ENCODE measurements at places on chromosomes 2 and 18.

GRCh38 chr2:2926858-2927175 lies 450.8 kb downstream of the EIPR1 start:
- no peak for DNase-seq

DNA sequence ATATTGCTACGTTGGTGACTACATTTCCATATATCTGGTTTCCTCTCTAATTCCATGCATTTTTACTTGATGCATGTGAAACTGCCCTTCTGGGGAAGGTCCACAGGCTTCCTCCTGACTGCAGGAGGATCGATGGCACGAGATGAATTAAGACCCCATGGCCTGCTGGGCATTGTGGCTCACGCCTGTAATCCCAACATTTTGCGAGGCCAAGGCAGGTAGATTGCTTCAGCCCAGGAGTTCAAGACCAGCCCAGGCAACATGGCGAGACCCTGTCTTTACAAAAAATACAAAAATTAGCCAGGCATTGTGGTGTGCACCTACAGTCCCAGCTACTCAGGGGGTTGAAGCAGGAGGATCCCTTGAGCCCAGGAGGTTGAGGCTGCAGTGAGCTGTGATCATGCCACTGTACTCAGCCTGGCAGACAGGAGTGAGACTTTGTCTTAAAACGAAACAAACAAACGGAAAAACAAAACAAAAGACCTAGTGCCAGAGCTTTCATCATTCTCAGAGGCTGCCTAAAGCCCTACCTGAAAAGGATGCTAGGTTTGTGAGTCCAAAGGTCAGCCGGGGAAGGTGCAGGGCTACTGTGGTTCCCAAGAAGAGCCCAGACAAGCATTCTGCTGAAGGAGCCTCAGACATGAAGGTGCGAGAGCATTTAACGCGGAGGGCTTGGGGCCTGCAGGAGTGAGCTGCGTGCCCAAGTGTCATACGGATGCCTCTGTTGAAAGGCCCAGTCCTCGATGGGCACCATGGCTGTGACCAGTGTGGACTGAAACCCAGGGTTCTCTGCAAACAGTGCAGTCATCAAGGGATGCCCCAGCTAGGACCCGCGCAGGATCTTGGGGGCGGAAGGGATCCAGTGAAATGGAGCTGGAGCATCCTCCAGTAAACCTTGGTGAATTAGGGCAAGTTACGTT lies 21.6 kb downstream of the GPR55 start:
- DNase-seq: no peak

DNA sequence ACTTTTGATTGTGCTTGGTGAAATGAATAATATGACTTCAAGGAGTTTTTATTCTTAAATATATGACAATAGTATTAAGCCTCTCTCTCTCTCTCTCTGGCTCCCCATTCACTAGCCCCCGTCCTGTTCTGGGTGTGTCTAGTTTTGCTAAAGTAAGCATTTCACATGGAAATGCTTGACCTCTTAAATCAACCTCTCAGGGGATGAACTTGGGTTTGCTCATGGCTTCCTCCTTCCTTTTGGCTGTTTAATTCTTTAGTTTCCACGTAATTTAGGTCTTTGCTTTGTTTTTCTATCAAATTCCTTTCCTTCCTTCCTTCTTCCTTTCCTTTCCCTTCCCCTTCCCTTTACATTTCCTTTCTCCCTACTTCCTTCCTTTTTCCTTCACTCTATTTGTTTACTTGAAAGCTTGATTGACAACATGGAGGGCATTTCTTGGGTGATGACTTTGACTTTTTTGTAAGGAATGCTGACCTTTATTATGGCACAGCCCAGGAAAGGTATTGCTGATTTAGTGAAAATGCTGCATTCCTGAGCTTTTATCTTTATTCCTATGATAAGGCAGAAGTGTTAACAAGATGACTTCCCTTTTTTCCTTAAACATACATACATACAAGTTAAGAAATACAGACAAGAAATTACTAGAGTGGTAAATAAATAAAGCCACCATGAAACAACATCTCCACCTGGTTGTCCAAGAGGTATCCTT lies 3.6 kb downstream of the DPP4 start:
- no peak for DNase-seq

- no peak for DNase-seq
Observed at GRCh38 chr2:180343528-180344345, 336.6 kb upstream of the CWC22 start.

DNA sequence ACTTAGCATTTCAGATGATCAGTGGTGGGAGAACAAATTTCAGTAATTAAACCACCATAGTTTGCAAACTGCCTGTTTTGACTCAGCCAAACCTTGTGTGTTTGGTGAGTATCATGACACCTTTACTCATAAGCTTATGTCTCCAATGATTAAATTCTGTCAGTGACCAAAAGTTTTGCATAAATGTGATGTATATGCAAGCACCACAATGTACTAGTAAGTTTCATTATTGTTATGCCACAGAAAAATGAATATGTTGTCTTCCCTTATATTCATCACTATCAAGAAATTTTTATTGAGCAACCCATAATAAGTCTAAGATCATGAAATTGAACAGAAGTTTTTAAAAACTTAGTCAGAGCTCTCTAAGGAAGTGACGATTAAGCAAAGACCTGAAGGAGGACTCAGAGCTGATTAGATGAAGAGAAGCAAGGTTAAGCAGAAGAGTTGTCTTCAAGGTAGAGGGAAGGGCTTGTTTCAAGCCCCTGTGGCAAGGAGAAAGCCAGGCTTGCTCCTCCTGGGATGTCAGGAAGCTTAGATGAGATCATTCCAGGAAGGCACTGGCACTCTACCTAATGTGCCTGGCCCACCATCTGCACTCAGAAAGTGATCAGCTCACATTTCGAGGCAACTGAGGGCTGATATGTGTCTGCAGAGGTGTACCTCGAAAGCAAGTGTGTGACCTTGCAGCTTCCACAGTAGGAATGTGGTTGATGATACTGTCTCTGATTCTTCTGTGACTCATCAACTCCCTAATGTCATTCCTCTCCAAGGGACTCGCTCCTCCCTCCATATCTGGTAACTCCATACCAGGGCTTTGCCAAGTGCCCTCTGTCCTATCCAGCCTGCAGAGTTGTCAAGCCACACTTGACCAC lies 54.7 kb downstream of the KCTD18 start:
- no peak for DNase-seq

DNA sequence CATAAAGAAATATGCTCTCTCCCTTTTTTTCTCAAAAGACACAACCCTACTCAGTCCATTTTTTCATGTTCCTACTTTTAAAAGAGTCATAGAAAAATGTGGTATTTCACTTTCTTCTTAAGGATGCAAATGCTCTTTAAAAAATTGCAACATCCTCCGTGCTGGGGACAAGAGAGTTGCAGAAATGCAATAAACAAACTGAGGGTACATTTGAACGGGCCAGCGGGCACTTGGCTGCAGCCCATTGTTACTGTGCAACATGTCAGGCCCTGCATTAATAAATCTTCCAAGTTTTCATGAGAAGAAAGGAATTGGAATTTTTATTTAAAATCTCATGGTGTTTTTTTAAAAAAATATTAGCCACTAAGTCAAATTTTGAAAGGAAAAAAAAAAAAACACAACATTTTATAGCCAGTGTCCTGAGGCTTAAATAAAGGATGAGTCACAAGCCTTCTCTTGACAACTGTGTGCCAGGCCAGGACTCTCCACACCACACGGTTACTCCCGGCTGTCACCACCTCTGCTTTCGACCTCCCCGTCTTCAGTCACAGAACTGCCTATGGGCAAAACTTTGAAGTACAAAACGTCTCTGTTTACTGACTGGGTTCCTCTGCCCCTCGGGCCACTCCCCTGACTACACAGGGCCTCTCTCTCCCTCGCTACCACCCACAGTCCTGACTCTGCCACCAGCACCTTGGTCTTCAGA lies 57.5 kb upstream of the MFF start:
- no peak for DNase-seq

- no peak for DNase-seq
Observed at GRCh38 chr2:230805353-230806017, 59.3 kb upstream of the ITM2C start.

DNA sequence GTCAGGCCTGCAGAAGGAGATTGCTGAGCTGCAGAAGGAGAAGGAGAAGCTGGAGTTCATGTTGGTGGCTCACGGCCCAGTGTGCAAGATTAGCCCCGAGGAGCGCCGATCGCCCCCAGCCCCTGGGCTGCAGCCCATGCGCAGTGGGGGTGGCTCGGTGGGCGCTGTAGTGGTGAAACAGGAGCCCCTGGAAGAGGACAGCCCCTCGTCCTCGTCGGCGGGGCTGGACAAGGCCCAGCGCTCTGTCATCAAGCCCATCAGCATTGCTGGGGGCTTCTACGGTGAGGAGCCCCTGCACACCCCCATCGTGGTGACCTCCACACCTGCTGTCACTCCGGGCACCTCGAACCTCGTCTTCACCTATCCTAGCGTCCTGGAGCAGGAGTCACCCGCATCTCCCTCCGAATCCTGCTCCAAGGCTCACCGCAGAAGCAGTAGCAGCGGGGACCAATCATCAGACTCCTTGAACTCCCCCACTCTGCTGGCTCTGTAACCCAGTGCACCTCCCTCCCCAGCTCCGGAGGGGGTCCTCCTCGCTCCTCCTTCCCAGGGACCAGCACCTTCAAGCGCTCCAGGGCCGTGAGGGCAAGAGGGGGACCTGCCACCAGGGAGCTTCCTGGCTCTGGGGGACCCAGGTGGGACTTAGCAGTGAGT lies 19.4 kb downstream of the FOSL2 start:
- DNase-seq: no peak

- DNase-seq: no peak
Observed at GRCh38 chr18:526681-527080, 26.2 kb upstream of the COLEC12 start.

DNA sequence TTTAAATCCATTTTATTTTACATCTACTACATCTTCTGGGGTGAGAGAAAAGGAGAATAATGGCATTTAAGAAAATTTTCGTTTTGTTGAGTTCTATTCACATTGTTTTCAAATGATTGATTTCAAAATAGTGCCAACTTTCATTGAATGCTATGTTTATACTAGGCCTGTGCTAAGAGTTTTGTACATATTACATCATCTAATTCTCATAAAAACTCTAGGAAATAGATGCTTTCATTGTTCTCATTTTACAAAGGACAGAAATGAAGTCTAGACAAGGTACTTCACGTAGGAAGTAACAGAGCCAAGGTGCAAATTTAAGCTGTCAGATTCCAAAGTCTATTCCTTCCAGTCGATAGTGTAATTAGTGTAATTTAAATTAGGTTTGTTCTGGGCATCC lies 402.8 kb upstream of the UBE2E3 start:
- DNase-seq: no peak

DNA sequence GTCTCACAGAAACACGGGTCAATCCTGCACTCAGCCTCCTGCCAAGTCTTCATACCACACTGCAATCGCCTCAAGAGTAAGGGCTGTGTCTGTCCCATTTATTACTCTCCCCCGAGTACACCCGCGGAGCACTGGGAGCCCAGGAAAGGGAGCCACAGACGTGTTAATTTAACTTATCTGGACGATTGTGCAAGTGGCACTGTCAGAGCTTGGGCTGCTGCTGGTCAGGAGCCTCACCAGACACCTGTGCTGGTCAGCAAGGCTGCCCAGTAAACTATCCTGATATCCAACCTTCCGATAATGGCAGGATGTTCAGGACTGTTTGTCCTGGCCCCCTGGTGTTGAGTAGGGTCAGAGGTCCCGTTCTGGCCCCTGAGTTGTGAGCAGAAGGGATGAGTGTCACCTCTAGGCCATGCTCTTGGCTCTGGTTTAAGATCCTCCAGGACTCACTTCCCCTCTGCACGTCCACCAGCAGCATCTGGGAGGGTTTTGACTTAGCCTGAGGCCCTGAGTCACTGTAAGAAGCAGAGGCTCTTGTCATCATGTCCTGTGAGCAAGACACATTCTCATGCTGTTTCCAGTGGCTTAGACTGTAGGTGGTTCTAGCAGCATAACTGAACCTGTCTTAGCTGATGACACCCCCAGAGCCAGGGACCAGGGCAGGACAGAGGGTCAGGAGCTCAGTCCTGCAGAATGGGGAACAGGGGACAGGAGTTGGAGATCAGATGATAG lies 82.5 kb upstream of the ARL4C start:
- no peak for DNase-seq

- no peak for DNase-seq
Observed at GRCh38 chr2:7363906-7364305, 446.7 kb downstream of the RNF144A start.

DNA sequence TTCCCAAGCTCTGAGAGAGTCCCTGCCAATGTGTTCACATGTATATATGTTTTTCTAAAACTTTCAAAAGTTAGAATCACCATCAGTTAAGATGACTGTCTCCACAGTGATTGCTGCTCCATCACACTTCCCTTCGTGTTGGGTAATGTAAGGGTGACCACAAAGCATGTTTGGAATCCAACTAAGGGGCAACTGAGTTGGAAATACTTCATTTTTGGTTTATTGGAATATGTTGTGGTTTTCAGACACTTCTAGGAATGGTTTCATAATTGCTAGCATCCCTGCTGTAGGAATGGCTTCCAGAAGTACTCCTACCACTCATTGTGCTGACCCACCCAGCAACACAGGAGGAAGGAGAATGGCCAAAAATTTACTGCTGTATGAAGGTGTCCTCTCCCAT lies 212.5 kb upstream of the GULP1 start:
- DNase-seq: no peak

DNA sequence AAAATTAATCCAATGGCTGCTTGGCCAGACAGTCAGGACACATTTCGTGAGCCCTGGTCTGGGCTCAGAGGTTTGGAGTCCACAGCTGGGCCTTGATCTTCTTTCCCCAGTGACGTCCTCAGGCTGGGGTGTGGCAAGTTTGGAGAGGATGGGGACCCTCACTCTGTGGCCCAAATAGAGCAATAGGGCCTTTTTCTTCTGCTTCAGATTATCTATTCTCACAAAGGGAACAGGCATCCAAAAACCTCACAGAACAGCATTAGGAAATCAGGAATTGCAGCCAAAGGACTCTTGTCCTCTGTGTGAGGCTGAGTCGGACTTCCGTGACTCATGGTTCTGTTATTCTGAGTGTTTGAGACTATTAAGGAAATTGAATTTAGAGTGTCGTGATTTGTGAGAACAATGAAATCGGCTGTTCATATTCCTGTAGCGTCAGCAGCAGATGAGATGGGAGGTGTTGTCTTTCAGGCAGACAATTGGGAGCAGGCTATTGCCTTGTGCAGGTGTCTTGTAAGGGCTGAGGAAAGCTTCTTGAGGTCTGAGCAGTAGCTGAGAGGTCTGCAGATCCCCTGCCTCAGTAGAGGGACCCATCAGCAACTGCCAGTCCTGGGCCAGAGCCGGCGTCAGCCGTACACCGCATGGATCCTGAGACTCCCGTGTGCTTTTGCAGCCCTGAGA lies 113.8 kb downstream of the SH3RF3 start:
- DNase-seq: no peak

- no peak for DNase-seq
Observed at GRCh38 chr2:236730393-236730792, 160.8 kb downstream of the ACKR3 start.
